ENCODE measurements at places on chromosomes 12 and 14.

GRCh38 chr12:25187781-25188180, 7.2 kb downstream of the DNAI7 start:
- DNase-seq, result no peak

DNA sequence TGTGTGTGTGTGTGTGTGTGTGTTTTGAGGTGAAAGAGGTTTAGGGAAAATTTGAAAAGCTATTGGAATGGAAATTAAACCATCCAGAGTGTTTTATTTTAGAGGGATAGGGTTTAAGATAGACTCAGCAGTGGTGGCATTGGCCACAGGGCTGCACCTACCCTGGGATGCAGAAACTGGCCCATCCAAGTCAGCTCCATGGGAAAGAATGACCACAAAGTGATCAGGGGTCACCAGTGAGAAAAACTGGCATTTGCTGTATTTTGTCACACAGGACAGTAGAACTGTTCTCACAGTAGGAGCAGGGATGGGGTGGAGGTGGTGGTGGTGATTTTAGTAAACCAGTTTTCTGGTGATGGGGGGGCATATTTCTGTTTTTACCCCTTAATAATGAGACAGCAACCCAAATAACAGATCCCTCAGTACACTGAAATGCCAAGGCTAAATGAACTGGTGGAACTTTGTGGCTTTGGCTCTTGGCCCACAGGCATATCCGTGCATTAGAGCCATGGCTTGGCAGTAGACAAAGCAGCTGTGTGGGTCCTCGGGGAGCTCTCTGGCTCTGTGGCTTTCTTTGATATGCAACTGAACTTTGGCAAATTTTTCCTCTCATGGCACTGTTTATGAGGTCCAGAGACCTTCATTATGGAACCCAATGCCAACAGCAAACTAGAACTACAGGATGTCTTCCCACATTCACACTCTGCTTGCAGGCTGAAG, 348.3 kb downstream of the ZFP36L1 start:
- no peak for DNase-seq

- DNase-seq, result no peak
Measured at GRCh38 chr12:101772012-101772775, 32.9 kb upstream of the SYCP3 start.

- DNase-seq, result no peak
Measured at GRCh38 chr12:131902332-131903241, 8.2 kb downstream of the ULK1 start.

DNA sequence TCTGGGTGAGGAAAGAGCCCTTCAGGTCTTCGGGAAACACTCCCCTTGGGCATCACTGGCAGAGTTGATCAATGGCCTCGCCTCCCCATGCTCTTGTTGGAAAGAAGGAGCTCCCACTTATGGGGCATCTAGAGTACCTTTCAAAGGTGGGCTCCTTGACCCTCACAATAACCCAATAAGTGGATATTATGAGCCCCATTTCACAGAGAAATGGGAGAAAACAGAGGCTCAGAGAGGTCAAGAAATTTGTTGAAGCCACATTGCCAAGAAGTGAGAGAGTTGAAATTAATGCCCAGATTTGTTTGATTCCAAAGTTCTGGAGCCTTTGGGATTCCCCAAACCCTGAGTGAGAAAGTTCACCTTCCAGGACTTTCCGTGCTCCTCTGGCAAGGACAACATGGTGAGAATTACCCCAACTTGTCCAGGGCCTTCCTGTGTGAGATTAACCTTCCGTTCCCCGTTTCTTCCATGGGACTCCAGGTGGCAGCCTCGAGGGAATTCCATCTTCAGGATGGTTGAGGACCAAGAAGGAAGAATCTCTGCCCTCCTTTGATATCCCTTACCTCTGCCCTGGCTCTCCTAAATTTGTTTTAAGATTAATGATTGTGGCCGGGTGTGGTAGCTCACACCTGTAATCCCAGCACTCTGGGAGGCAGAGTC, 7.5 kb upstream of the CHD4 start:
- DNase-seq, result no peak

GRCh38 chr14:93720981-93721483, 67.3 kb downstream of the PRIMA1 start:
- DNase-seq, result no peak

GRCh38 chr12:43079476-43079875, 472.5 kb downstream of the ADAMTS20 start:
- no peak for DNase-seq

- DNase-seq, result no peak
Measured at GRCh38 chr12:106128585-106129328, 10.0 kb downstream of the NUAK1 start.

DNA sequence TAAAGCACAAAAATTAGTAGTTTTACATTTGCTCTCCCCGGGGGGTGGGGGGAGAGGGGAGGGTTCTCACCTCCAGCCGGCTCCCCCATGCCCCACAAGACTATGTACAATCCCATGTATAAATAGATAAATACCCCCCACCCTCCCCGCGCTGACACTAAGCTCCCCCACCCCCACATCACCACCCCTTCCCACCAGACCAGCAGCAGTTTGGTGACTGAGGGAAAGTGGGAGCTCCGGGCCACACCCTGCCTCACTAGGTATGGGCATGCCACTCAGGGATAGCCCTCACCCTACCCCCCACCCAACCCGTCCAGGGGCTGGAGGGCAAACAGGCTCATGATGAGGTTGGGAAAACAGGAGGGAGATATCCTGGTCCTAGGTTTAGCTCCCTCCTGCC, 1.9 kb upstream of the PRKAG1 start:
- no peak for DNase-seq

GRCh38 chr12:92778525-92778924, 75.7 kb downstream of the PLEKHG7 start:
- no peak for DNase-seq

GRCh38 chr14:68426661-68427549, 366.0 kb downstream of the ZFP36L1 start:
- DNase-seq, result no peak

DNA sequence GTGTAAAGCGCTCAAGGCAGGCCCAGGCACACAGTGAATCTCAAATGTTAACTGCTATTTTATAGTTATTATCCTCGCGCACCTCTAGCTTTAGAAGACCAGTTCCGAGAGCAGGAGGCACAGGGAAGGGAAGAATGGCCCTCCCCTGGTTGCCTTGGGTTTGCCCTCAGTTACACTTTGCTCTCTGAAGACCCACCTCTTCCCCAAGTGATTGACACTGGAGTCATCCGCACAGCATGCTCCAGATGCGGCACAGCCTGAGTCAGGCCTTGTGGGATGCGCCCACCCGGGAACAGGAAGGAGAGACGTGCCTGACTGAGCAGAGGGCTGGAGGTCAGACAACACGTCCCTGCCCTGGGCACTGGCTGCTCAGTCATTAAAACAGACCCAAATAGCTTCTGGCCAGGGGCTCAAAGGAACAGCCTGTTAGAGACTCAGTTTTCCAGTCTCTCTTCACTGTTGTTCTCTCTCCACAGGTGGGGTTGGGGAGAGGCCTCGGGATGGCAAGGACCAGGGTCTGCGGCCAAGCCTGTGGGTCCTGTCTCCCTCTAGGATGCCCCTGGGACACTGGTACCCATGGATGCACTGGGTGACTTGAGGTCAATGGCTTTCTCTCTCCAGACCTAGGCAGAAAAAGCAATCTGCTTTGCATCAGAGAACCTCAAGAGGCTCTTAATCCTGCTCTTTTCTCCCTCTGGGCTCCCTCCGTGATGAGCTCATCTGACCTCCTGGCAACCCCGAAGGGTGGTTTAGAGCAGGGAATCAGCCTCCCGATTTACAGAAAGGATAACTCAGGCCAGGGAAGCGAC, 13.6 kb upstream of the MLXIP start:
- DNase-seq, result no peak

DNA sequence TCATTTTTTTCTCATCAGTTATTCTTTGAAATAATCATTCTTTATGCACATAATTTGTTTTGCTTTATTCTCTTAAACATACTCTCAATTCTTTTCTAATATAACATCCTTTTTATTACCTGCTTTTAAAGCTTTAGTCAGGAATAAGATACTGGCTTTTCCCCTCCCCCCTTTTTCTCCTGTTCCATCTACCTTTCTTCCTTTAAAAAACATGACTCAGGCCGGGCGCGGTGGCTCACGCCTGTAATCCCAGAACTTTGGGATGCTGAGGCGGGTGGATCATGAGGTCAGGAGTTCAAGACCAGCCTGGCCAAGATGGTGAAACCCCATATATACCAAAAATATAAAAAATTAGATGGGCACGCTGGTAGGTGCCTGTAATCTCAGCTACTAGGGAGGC, 25.4 kb downstream of the HIF1A start:
- DNase-seq, result no peak

DNA sequence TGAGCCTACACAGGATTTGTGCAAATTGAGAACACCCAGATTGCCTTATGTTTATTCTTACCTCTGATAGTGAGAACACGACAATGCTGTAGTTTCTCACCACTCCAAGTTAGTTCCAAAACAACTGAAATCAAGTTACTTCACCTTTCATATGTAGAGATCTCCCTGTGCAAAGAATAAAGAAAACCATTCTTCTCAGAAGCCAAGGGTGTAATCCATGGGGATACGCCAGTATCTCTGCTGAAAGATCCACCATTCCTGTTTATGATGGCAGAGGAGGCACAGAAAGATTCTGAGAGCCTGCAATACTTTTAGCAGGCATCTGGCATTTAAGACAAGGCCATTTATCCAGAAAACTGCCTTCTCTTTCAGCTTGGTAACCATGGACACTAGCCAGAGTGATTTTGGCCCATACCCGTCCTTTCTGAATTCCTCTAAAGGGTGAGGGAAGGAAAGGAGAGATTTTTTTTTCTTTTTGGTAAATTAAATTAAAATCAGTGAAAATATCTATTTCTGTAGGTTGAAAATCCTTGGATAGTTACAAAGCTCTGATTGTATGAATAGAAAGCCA, 355.4 kb upstream of the FAR2 start:
- DNase-seq, result no peak

DNA sequence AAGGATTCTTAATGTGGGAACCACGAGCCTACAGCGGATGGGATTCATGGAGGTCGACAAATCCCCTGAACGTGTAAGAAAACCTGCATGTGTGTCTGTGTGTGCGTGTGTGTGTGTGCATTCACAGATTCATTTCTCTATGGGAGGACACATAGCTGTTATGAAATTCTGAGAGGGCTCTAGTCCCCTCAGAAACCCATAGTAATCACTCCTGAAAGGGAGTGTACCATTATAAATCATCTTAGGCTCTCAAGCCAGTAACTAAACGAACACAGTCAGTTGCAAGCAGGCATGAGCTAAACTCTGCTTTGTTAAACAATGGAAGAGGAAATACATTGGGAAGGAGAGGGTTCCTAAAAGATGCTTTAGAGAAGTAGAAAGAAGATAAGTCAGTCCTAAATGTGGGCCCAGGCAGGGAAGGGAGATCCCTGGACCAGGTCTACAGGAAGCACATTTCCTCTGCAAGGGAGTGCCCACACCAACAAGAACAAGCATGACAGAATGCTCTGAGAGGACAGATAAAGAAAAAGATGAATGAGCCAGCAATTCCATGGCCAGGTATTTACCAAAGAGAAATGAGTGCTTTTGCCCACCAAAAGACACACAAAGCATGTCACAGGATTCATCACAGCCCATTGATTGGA, 91.3 kb downstream of the ITPR2 start:
- no peak for DNase-seq

- no peak for DNase-seq
Measured at GRCh38 chr14:50334211-50334610, 22.1 kb downstream of the DMAC2L start.

DNA sequence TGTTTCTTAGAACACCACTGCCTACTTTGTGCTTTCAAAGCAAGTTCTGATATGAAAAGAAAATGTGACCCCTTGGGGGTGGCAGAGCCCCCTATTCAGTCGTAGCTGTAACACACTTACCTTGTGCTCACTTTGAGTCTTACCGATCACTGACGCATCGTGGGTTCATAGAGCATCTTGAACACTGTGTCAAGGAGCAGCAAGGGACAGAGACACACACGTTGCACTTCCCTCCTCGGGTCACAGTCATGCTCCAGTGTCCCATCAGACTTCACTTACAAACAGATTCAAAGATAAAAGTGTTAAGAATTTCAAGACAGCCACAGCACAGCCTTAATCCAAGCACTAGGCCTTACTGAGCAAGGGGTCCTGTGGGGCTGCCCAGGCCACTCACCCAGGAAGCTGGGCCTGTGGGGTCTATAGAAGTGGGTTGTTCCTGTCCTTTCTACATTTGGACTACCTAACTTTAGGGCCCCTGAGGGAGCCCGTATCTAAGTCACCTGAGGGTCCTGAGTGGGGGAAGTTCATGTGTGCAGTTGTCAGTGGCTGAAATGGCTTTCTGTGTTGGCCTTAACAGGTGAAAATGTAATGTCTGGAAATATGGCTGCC, 75.4 kb upstream of the BDKRB2 start:
- DNase-seq, result no peak

- no peak for DNase-seq
Measured at GRCh38 chr12:1507308-1507707, 87.1 kb downstream of the FBXL14 start.

DNA sequence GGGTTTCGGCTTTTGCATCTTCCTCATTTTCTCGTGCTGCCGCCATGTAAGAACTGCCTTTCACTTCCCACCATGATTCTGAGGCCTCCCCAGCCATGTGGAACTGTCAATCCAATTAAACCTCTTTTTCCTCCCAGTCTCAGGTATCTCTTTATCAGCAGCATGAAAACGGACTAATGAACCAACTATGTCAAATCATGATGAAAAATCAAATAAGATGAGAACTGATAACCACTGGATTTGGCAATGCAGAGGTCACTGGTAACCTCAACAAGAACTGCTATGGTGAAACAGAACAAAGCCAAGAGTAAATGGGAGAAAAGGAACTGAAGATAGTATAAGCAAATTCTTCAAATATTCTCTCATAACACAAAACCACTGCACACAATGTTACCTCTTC, 6.0 kb downstream of the EML5 start:
- no peak for DNase-seq

DNA sequence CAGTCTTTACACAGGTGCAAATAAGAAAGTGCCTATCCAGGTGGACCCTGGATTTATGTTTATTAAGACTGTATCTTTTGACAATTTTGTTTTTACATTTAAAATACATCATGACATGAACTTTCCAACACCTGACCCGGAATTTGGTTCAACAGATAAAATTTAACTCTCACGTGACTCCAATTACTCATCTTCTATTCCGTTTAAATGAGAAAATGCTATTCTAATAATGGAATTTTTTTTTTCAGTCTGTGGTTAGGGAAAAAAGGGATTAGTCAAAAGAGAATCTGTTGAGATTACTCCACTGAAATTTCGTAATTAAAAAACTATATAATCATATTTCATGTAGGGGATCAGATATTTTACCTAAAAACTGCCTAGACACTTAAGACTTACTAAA, 11.1 kb downstream of the VPS37B start:
- DNase-seq, result no peak

- DNase-seq, result no peak
Measured at GRCh38 chr14:102545461-102546265, 36.1 kb upstream of the ANKRD9 start.

- no peak for DNase-seq
Measured at GRCh38 chr12:124030008-124030407, 57.0 kb downstream of the ZNF664 start.

DNA sequence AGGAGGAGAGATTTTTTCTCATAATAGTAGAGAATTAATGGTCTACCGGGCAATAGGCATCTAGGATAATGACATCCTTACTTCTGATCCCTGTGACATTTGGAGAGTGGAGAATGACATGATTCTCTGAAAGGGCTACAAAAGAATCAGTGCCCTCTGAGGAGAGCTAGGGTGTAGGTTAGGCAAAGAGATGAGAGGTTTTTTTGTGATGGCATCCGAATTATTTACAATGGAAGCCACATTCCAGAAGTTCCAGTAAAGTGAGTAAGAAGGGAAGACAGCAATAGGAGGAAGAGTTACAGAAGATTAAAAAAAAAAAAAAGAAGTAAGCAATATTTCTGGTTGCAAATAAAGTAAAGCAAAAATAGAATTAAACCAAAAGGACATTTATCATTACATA, 478.0 kb downstream of the RMST start:
- DNase-seq, result peak; percentile 18

Data from neuronal stem cell (in vitro differentiated cells).